ENCODE measurements at places on chromosomes 4 and X.
A peak's percentile ranks its signal among the peaks of the same experiment; 100 is the strongest.

- DNase-seq = peak; percentile 60
Observed at GRCh38 chr4:186725469-186726425, 2.1 kb upstream of the FAT1 start.

DNA sequence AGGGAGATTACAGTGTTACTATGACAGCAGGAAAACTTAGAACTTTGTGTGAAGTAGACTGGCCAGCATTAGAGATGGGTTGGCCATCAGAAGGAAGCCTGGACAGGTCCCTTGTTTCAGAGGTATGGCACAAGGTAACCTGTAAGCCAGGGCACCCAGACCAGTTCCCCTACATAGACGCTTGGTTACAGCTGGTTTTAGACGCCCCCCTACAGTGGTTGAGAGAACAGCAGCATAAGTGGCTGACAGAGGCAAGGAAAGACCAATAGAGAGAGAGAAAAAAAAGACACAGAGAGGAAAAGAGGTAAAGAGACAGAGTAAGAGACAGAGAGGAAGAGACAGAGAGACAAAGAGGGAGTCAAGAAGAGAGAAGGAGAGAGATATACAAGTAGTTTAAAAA is 144.5 kb downstream of the GC start:
- no peak for DNase-seq

DNA sequence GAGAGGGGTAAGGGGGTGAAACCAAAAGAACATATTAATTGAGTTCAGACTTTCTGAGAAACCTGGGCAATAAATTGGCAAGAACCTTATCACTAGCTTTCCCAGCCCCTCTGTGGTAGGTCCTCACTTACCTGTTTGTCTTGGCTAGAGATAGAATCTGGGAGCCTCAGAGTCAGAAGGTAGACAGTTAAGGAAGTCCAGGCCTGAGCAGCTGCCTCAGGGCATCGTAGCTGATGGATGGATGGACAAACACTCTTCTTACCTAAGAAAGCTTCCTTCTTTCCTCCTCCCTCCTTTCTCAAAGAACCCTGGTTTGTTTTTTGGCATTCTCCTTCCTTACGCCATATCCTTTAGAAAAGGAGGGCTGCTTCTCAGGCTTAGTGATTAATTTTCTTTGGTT is 24.4 kb downstream of the FRAS1 start:
- DNase-seq = no peak

- DNase-seq = no peak
Observed at GRCh38 chr4:104938624-104939023, 208.1 kb upstream of the TET2 start.

DNA sequence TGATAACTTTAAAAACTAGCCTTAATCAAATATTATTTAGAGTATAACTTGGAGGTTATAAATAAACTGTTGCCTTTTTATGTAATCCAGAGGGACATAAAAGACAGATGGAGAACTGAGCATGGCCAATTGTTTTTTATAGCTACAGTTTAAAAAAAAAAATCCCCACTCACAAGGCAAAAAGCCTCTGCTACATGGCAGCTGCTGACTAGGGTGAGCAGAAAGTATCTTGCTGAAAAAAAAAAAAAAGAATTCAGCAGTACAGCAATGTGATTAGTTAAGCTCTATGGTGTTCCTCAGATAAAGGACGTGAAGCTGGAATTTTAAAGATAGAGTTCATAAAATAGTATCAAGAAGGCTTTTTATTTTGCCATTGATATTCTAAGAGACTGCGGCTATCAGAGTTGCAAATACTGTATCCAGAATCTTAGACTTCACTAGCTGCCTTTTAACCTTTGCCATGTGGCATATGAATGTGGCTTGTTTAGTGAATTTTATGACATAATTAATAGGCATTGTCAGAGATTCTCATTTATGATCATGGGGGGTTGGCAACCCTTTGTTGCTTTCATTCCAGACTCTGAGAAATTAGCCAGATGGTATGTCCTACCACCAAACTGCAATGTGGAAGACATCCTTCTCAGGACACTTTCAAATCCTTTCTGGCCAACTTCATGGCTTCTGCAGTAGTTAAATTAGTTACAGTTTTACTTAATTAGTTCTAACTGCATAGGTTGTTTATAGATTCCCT is 498.0 kb downstream of the STPG2 start:
- no peak for DNase-seq

DNA sequence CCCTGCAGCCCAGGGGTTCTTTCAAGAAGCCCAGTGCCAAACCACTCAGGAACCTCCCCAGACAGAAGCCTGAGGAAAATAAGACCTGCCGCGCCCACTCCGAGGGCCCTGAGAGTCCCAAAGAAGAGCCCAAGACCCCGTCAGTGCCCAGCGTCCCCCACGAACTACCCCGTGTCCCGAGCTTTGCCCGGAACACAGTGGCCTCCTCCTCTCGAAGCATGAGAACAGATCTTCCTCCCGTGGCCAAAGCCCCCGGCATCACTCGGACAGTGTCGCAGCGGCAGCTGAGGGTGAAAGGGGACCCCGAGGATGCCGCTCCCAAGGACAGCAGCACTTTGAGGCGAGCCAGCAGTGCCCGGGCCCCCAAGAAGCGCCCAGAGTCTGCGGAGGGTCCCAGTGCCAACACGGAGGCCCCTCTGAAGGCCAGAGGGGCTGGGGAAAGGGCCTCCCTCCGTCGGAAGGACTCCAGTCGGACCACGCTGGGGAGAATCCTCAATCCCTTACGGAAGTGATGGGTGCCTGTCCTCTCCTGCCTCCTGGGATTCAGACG is 40.2 kb downstream of the FHDC1 start:
- DNase-seq = no peak

Data from fibroblast of skin of left biceps (primary cell).